Activated CD4-positive, alpha-beta T cell treated with anti-CD3 and anti-CD28 coated beads, Interleukin-2, amount 50 U/mL, for 1 hour (primary cell): ENCODE measurements at places on chromosomes 5 and 9.

DNA sequence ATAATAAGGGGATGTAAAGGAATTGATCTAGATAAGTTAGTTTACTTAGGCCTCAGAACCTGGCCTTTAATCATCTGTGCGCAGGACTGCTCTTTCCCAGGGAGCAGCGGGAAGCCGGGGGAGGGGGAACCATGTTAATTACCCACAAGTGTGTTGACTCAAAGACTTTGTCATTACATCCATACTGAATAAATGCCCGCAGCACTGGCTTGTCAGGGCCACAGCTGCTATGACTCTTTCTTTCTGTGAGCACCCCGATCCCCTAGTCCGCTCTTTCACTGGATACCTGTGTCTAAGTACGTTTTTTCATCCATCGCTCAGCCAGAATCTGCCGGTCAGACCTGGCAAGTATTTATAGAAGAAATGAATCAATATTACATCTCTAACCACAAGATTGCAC, 249.3 kb upstream of the DMRT1 start:
- DNase-seq: no peak

GRCh38 chr5:173235499-173236394, 741 bp upstream of the NKX2-5 start:
- DNase-seq: no peak

GRCh38 chr9:35812025-35812602, at the start of gene SPAG8:
TSS of gene SPAG8 (minus strand) at chr9:35812262. CDS start at chr9:35812147, 115 bp downstream.
- DNase-seq: peak; percentile 92

GRCh38 chr5:133496631-133497030, 115.7 kb downstream of the FSTL4 start:
- DNase-seq: no peak

GRCh38 chr9:115593587-115594091, 475.7 kb upstream of the TNC start:
- DNase-seq: no peak

DNA sequence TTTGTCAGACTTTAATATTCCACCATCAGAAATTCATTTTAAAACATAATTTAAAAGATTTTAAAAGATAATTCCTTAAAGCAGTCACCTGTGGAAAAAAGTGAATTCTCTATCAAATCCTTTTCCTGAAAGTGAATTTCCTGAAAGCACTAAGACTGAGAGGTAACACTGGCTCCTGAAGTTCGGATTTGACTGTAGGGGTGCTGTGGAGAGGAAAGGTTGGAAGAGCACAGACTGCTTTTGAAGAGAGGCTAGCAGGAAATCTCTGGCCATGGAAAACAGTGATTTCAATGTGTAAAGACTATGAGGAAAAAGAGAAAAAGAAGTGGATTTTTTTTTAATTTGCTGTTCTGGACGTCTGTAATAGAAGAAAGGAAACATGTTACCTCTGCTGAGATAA, 35.7 kb upstream of the TMEM161B start:
- no peak for DNase-seq

- DNase-seq: peak; percentile 18
These were observed 4.1 kb downstream of the LRSAM1 start for GRCh38 chr9:127455324-127455992.

- DNase-seq: no peak
These were observed 256.7 kb downstream of the TUSC1 start for GRCh38 chr9:25421560-25421959.

DNA sequence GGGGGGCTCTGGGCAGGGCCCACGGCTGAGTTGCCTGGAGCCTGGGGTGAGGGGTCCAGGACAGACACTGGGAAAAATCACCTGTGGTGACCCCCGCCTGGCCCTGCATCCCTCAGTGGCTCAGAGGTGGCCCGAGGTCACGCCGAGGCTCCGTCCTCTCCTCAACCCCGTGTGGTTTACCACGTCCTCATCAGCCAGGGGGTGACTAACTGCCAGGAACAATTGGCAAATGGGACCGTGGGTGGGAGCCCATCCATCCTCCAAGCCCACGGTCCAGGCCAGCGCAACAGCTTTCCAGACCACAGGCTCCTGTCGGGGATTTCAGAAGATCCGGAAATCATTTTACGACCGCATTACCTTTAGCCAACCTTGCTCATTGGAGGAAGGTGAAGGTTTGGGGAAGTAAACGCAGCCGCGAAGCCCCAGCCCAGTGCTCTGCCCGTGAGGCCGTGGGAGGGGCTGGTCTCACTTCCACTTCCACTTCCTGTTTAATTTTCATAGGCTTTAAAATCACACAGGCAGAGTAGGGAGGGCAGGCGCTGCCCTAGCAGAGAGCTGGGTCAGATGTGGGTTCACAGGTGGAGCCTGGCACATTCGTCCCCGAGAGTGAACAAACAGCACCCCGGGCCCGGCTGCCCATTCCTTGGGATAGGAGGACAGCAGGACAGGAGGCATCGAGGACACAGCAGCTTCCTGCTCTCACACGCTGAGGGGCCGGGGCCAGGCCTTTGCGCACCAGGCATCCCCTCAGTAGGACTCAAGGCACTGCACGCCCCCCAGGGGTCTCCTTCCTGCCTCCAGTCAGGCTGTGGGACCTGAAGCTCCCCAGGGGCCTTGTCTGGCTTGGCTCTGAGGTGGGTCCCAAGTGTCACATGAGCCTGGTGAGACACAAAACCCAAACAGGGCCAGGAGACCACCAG, 19.8 kb upstream of the SLC9A3 start:
- peak; percentile 26 for DNase-seq

- no peak for DNase-seq
These were observed 183.9 kb downstream of the SMARCA2 start for GRCh38 chr9:2198956-2199635.

DNA sequence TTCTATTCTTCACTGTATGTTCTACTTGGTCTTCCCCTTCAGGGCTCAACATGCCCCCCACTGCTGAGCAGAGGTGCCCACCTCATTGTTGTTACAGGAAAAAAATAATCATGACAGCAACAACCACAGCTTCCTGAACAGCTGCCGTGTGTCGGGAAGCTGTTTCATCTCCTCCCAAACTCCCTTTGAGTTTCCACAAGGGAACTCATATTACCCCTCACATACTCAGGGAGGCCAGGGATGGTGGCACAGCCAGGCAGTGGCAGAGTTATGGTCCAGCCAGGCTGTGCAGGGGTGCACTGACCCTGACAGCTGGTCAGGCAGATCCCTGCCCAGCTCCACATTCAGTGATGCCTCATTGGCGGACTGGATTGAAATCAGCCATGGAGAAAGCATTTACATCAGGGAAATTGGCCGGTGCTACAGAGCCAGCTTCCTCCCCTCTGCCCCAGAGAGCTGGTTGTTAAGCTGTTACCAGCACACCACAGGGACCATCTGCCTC, 37.3 kb downstream of the SARDH start:
- DNase-seq: no peak

GRCh38 chr5:21689587-21689986, 1163.6 kb downstream of the CDH12 start:
- no peak for DNase-seq

DNA sequence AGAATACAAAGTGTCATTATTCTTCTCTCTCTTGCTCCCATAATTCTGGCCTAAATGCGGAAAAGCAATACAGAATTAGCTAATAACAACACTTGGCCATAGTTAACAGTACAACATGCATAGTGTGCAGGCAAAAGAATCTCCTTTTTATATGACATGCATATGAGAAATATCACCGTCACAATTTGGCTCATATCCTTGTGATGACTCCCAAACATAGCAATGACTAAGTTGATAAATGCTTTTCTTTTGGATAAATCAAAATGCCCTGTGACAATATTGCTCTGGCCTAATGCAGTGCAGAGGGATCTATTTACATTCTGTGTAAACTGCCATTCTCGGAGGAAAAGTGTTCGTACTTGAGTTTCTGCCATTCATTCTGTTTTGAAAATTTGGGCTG, 121.9 kb upstream of the GHR start:
- no peak for DNase-seq

GRCh38 chr9:127837346-127837745, 17.1 kb downstream of the ENG start:
- DNase-seq: no peak
